ENCODE measurements at places on chromosomes 4 and X.

GRCh38 chrX:37678574-37678973 is 7.0 kb upstream of the XK start:
- no peak for DNase-seq

DNA sequence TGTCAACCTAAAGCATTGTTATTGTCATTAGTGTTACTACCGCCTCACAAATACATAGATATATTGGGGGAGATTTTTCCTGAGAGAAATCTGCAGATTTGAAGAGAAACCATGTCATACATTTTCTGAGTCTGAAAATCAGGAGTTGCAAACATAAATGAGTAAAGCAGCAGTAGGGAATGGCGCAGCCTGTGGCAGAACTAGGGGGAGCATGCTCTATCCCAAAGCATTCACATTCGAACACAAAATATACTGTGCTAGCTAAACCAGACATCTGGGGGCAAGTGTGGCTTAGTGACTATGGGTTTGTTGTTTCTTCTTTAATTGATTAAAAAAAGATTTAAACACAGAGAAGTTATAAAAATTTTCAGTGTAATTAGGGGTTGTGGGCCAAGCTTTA is 83.2 kb downstream of the CPE start:
- DNase-seq = no peak

GRCh38 chr4:47221721-47222120 is 190.4 kb downstream of the GABRB1 start:
- DNase-seq = no peak

- DNase-seq = no peak
Observed at GRCh38 chr4:113057891-113058290, 8.4 kb downstream of the ANK2 start.

DNA sequence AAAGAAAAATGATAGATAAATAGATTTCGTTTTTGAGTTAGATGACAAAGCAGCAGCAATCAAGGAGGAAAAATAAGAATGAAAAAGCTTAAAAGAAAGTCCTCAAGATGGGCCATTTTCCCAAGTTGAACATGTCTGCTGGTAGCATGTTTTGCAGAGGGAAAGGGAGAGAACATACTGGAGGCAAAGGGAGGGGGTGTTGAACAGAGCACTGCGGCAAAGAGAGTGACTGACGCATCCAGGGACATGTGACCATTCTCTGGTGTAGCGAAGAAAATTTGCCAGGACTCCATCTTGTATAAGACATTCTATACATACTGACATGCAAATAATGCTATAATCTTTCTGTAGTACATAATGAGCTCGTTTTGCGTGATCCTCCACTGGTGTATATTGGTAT is 1.2 kb downstream of the LINC00632 start:
- peak; percentile 50 for DNase-seq

- no peak for DNase-seq
Observed at GRCh38 chr4:174930895-174931294, 12.7 kb downstream of the ADAM29 start.

DNA sequence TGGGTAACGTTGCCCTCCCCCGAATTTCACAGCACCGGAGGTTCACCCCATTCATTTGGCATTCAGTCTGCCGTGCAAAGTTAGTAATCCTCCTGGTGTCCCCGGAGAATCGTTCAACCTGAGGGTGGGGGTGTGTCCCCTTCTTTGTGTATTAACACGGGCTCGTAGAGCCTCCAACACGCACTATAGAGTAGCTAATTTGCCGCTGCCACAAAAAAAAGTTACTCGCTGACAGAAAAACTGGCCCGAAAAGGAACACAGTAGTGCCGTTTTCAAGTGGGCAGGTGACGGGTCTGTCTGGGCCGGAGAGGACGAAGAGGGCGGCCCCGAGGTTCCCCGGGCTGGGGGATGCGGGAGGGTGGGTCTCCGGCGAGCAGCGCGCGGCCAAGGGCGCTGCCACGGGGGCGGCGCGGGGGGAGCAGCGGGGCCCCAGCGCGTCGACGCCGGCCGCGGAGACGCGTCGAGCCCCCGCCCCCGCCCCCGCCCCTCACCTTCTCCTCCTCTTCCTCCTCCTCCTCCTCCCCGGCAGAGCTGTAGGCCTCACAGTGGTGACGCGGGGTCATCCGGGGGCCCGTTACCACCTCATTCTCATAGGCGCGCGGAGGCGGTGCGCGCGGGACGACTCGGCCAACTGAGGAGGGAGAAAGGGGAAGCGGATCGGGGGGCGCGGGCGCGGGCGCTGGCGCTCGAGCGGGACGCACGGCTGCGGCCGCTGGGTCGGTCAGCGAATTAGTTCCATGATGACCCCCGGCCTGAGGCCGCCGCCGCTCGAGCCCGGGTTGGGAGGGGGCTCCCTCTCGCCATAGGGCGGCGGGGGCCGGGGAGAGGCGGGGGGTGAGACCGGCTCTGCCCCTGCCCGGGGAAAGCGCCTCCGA is 571 bp downstream of the CCNI start:
- no peak for DNase-seq

- DNase-seq = no peak
Observed at GRCh38 chr4:702618-703048, 3.0 kb upstream of the PCGF3 start.

GRCh38 chr4:824461-825062 is 1.4 kb downstream of the CPLX1 start:
- DNase-seq = no peak

DNA sequence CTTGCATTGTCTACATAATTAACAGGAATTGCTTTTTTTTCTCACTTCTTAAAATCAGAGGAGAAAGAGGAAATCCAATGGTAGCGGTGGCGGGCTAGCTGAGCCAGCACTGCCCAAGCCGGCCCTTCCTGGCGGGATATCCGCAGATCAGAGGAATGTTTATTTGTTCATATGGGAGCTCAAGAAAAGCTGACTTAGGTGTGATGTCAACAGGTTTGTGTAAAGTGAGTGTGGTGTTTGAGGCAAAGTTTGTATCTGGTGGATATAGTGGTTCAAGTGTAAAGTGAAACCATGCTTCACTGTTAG is 466 bp upstream of the SLC39A8 start:
- DNase-seq = no peak

DNA sequence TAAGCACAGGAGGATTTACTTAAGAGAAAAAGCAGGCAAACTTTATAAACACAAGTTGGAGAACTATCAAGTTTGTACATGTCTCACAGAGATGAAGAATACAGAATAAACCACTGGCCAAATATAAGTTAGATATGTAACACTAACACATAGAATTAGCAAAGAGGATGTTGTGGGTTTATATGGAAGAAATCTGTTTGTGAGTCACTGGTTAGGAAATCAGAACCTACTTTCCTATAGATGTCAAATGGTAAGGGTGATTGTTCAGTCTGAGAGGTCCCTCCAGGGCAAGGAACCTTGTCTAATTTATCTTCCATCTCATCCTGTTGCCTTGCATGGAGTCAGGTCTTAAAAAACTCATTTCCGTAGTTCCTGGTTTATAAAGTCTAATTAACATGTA is 14.8 kb upstream of the ART3 start:
- no peak for DNase-seq

DNA sequence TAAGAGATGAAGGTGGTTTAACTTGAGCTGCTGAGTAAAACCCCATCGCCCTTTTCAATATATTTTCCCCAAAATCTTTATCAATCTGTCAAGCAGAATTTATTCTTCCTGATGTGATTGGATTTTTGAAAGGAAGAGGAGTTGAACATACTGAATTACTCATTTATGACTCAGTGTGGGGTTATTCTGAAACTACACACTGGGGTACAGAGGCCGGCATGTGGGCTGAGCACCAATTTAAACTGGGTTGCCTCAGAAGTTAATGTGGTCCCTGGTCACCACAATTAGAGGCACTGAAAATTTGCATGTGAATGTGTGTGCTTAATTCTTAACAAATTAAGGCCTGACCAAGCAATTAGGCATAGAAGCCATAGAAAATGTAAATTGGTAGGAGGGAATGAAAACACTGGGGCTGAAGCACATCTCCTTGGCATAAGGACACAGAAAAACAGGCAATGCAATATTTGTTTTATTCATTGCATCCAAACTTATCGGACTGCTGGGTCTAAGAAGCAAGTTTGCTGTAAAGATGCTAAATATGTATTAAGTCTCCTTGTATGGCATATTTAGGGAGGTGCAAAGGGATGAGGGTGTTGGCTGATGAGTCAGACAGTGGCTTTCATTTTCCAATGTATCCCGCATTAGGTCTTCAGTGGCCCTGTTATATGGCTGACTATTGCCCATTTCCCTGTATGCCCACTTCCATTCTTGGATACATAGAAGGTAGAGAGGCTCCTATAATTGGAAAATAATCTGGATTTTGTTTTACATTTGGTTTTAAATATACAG is 170.9 kb downstream of the IL15 start:
- no peak for DNase-seq

GRCh38 chr4:147987252-147987651 is 255.4 kb downstream of the ARHGAP10 start:
- no peak for DNase-seq

DNA sequence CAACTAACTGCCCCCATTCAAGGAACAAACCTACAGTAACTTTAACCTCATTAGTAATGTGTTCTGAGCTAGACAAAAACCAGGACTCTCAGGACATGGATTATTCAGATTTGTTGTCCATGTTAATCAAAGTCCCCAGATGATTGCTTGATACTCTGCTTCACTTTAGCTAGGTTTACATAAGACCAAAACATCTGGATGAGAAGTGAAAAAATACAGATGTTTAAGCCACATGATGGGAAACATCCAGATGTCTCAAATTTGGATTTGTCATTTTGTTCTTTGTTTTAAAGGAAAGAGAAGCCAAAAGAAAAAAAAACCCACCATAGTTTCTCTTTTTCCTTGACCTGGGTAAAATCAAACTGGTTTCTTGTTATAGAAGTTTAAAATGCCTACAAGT is 48.5 kb upstream of the NRK start:
- no peak for DNase-seq

DNA sequence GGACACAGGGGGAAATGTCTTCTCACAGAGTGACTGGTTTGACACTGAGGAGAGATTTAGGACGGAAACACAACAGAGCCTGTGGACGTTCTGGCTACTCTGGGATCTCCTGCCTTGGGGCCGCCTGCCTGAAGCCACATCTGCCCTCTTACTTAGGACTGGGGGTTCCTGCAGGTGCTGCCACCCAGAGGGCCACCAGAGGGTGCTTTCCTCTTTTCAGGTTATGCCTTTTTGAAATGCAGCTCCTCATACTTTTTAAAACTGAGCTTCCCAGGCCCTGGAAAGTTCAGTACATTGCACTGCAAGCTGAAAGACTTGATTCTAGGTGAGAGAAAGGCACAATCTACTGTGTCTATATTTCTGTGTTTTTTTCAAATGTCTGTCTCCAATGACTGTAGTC is 92.2 kb upstream of the PGRMC2 start:
- no peak for DNase-seq

- DNase-seq = no peak
Observed at GRCh38 chr4:4270529-4270928, 19.4 kb downstream of the LYAR start.

- no peak for DNase-seq
Observed at GRCh38 chr4:58499182-58499581, 1389.0 kb upstream of the IGFBP7 start.

DNA sequence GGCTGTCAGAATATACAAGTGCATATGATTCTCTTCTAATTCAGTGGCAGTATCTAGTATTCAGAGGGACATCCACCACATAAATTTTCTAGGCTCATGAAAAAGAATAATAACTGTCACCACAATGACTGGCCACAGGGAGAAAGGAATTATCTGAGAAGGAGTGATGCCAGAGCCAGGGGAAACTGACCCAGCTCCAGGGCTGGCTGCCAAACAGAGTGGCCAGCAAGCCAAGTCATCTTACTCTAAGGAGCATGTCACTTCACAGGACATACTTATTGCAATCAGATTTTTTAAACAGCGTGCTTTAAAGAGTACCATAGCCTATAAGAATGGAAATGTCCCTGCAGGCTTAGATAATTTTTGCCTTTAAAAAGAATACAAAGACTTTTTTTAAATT is 5.8 kb upstream of the SEPTIN11 start:
- DNase-seq = no peak

GRCh38 chr4:100823066-100823992 is 305.5 kb upstream of the EMCN start:
- no peak for DNase-seq

DNA sequence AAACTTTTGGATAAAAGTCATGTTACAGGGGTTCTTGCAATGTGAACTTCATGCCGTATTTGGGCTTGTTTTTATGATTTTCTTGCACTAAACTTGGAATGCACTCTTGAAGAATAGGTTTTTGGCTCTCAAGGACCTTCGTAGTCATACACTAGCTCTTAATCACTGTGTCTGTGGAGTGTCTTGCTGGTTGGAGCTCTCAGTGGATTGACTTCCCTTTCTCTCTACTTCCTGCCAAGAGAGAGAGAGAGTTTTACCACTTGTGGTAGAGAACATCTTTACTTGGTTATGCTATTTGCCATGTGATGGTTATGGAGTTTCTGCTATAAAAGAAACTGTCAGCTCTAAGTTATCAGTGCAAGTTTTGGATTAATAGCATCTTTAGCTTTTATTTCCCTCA is 112.4 kb downstream of the BMPR1B start:
- no peak for DNase-seq

DNA sequence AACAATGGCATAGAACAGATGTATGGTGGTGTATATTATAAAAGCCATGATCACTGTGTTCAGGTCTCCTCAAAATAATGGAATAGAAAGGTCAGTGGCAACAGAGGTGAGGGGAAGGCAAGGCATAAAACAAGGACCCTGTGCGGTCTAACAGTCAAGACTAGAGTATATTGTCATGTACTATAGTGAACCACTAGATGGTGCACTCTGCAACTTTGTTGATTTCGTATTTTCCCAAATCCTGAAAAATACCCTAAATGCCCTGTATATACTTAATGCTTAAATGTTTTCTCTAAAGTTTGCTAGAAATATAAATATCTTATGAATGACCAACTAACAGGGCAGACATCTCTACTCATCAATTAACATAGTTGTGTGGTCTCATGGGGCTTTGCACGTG is 453.0 kb downstream of the PCDH11X start:
- DNase-seq = no peak

DNA sequence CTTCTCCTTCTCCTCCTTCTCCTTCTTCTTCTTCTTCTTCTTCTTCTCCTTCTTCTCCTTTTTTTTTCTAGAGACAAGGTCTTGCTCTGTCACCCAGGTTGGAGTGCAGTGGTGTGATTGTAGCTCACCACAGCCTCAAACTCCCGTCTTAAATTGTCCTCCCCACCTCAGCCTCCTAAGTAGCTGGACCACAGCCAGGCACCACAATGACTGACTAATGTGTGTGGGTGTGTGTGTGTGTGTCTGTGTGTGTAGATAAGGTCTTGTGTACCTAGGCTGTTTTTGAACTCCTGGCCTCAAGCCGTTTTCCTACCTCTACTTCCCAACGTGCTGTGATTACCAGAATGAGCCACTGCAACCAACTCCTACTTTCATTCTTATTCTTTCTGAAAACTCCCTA is 390.9 kb downstream of the ADAM29 start:
- no peak for DNase-seq
